ENCODE measurements at places on chromosomes 5 and 9.

GRCh38 chr9:90741036-90741435, 60.6 kb upstream of the SYK start:
- no peak for DNase-seq

DNA sequence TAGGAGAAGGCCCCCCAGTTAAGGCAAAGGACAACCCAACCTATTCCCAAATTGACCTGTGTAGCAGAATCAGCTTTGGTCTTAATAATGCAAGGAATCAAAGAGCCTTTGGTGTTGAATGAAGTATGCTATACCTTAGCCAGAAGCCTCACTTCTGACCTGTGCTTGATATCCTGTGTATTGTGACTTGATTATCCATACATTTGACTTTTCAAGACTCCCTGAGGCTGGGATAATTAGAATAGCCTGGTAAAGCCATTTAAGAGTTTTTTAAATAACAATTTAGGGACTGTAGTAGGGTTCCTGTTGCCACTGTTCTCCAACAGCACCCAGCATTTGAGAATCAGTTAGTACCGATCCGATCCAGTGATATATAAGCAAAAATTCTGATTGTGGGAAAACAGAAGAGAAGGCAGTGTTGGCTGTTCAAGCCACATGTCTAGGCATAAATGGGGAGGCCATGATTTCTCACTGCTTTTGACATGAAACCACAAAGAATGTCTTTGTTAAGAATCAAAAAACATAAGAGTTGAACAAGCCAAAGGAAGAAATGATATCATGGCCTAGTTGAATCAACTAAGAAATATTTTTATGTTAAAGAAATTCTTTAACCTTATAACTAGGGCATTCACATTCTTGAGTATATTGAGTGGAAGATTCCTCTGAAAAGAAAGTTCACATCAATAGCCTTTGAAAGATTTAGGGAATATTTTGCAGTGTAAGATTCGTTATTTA, 98.9 kb downstream of the F2RL2 start:
- DNase-seq, result no peak

- DNase-seq, result no peak
These were observed 98.8 kb downstream of the GCNT1 start for GRCh38 chr9:76557674-76558225.

DNA sequence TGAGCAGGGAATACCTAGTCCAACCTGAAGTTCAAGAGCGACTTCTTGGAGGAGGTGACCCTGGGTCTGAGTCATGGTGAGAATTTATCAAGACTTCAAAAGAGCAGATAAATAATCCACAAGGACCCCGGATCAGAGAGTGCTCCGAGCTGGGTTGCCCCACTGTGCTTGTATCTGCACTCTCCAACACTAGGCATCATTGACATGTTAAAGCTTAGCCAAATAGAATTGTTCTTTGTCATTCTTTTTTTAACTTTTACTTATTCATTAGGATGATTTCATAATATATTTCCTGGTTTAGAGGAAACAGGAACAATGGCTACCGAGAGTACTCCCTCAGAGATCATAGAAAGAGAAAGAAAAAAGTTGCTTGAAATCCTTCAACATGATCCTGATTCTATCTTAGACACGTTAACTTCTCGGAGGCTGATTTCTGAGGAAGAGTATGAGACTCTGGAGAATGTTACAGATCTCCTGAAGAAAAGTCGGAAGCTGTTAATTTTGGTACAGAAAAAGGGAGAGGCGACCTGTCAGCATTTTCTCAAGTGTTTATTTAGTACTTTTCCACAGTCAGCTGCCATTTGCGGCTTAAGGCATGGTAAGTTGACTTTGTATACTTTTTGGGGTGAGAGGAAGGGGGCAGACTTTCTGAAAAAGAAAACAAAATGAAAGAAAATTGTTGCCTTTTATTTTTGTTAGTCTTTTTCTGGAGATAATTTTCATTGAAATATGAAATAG, at the start of gene CARD6:
CARD6 (plus strand) TSS at position 300 of the 738 bp plus-strand sequence; CDS start at position 316, 16 bp downstream.
- no peak for DNase-seq

GRCh38 chr9:27715651-27716050, 142.4 kb upstream of the C9orf72 start:
- no peak for DNase-seq
